ENCODE measurements at places on chromosomes 11 and 22. TPM values are rescaled to one million over a fixed set of nuclear protein-coding genes. Genes with fewer than 3 reads are reported as not detected.
A peak's percentile ranks its signal among the peaks of the same experiment; 100 is the strongest.

PPP1R14B gene
- 25.6 TPM for polyA plus RNA-seq

NUDT22 gene
- polyA plus RNA-seq, result 96.6 TPM

PANX3 gene
- not detected for polyA plus RNA-seq

HTR3A gene
- 1.8 TPM for polyA plus RNA-seq

UPB1 gene
- polyA plus RNA-seq, result 0.20 TPM

FREY1 gene
- not detected for polyA plus RNA-seq

ALDH3B2 gene
- not detected for polyA plus RNA-seq

KLHL35 gene
- 0.74 TPM for polyA plus RNA-seq

OR8D1 gene
- not detected for polyA plus RNA-seq

MS4A6A gene
- 11.3 TPM for polyA plus RNA-seq

DNA sequence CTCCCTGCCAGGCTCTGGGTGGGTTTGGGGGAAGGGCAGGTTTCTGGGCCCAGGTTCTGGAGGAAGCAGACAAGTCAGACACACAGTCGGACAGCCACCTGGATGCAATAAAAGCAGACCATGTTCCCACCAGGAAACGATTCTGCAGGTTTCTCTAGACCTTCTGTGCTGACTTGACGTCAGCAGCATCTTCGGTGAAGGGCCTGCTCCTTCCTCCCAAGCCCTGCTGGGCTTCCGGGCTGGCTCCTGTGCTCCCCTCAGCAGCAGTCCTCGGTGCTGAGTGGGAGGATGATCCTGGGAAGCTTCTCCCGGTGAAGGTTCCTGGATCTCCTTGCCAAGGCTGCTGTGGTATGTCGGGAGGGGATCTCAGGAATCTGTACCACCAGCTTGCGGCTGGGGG, 240.0 kb downstream of the GRIK4 start:
- DNase-seq, result no peak
- no peaks in the 10 kb centered on the region for H3K4me1 ChIP-seq
- H3K27me3 ChIP-seq, result peaks cover 25% of the 10 kb centered on the region
- no peaks in the 10 kb centered on the region for H3K36me3 ChIP-seq
- no peak overlapping the region for H3K4me3 ChIP-seq
- H3K27ac ChIP-seq, result no peak overlapping the region

- no peaks in the 10 kb centered on the region for H3K36me3 ChIP-seq
- H3K4me1 ChIP-seq, result no peaks in the 10 kb centered on the region
- no peaks in the 10 kb centered on the region for H3K27me3 ChIP-seq
- H3K4me3 ChIP-seq, result no peak overlapping the region
- no peak for DNase-seq
Measured at GRCh38 chr11:16781936-16782919, 43.8 kb downstream of the C11orf58 start.

- DNase-seq, result no peak
- peaks cover 16% of the 10 kb centered on the region for H3K27me3 ChIP-seq
- H3K4me3 ChIP-seq, result no peak overlapping the region
- H3K4me1 ChIP-seq, result no peaks in the 10 kb centered on the region
- H3K27ac ChIP-seq, result no peak overlapping the region
- H3K36me3 ChIP-seq, result no peaks in the 10 kb centered on the region
Measured at GRCh38 chr22:32331918-32332725, 25.5 kb upstream of the RFPL3 start.

GRCh38 chr11:77065878-77066228, 918 bp upstream of the CAPN5 start:
- DNase-seq, result no peak
- peak overlapping the region; percentile 96 for H3K4me3 ChIP-seq
- H3K36me3 ChIP-seq, result no peaks in the 10 kb centered on the region
- peaks cover 14% of the 10 kb centered on the region for H3K27me3 ChIP-seq

GRCh38 chr22:20224256-20224626, 43.9 kb downstream of the RTN4R start:
- no peaks in the 10 kb centered on the region for H3K27me3 ChIP-seq
- no peaks in the 10 kb centered on the region for H3K36me3 ChIP-seq
- H3K4me3 ChIP-seq, result no peak overlapping the region
- no peak for DNase-seq
- peaks cover 5% of the 10 kb centered on the region for H3K4me1 ChIP-seq

DNA sequence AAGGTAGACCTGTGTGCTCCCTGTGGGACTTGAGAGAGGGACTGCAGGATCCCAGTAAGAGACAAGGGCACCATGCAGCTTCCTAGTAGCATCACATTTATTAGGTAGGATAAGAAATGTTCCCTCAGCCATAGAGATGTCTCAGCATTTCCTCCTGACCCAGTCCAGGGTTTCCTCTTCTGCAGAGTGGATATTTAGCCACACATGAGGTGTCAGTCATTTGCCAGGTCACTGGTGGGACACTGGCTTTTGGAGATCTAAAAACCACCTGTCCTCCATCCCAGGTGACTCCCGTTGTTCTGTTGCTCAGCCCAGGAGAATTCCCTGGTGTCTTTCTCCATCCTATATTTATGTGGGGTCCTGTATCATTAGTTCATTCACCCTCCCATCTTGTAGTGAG, 117.5 kb upstream of the NNMT start:
- H3K36me3 ChIP-seq, result no peaks in the 10 kb centered on the region
- H3K4me3 ChIP-seq, result peak overlapping the region; percentile 2
- H3K27me3 ChIP-seq, result no peaks in the 10 kb centered on the region
- H3K4me1 ChIP-seq, result peaks cover 89% of the 10 kb centered on the region
- H3K27ac ChIP-seq, result peak overlapping the region; percentile 99
- DNase-seq, result no peak

GRCh38 chr22:45587638-45588505, 83.8 kb upstream of the ATXN10 start:
- no peak overlapping the region for H3K4me3 ChIP-seq
- H3K27ac ChIP-seq, result no peak overlapping the region
- peaks cover 13% of the 10 kb centered on the region for H3K36me3 ChIP-seq
- no peak for DNase-seq
- H3K27me3 ChIP-seq, result peaks cover 13% of the 10 kb centered on the region

DNA sequence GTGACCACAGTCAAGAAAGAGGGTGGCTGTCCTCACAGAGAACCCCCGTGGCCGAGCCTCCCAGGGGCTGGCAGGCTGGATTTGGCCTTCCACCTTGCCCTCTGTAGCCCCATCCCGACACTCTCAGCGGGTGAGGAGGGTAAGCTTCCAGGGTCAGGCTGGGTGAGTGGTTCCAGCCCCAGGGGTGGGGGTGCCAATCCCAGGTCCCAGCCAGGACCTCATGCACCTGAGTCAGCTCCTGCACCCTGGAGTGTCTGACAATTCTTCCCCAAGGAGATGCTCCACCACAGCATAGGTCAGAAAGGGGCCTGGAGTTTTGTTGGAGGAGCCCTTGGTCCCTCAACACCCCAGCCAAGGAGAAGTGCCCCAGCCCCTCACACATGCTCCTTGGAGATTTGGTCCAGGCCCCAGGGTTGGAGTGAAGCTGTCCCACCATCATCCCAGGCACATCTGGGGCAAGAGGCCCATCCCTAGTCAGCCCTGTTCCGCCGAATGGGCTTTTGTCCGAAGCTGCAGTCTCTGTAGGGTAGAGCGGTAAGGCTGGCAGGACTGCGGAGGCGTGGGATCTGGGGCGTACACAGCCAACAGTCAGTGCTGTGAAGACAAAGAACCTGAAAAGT, 8.4 kb downstream of the LINC01488 start:
- no peak for DNase-seq
- no peak overlapping the region for H3K27ac ChIP-seq
- H3K4me3 ChIP-seq, result no peak overlapping the region
- peaks cover 28% of the 10 kb centered on the region for H3K27me3 ChIP-seq
- no peaks in the 10 kb centered on the region for H3K4me1 ChIP-seq

All from naive B cell (primary cell).